RCC 7860 (cell line): ENCODE measurements at places on chromosomes 12 and 14.
A peak's percentile ranks its signal among the peaks of the same experiment; 100 is the strongest.

GRCh38 chr12:52014567-52015530 lies 8.1 kb downstream of the TAMALIN start:
- DNase-seq = no peak

DNA sequence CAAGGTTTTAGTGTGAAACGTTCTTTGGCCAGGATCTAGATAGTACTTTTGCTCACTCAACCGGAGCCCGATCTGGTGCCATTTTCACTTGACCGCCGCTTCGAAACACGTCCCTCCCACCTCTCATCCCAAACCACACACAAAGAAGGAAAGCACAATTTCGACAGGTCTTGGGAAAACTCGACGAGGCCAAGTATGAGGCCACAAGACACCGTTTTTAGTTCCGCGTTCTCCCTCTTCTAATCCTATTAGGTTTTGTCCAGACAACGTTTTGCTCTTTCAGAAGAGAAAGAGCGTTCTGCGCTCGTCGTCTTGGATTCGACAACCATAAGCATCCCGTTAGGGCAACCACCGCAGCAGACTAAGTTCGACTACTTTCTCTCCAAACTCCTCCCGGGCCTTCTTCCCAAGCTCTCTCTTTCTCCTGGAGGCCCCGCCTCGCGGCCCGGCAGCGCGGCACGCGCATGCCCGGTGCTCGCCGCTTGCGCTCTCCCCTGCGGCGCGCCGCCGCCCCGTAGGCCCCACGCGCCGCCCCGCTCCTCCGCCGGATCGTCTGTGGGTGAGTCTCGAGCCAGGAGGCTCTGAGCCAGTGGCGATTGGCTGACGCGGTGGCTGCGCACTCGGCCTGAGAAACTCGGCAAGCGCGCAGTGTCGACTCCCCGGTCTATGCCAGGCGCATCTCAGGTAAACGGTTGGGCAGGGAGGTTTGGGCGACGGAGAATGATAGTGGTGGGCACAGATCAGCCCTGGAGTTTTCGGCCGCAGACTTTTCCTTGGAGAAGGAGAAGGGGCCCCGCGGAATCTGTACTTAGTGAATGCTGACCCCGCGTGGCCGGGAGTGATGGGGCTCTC lies at the start of gene MIPOL1:
Gene MIPOL1, plus strand, starts transcription at position 517 of the 852 bp plus-strand sequence. CDS start 49,952 bp downstream, outside the sequence.
- peak; percentile 62 for DNase-seq

DNA sequence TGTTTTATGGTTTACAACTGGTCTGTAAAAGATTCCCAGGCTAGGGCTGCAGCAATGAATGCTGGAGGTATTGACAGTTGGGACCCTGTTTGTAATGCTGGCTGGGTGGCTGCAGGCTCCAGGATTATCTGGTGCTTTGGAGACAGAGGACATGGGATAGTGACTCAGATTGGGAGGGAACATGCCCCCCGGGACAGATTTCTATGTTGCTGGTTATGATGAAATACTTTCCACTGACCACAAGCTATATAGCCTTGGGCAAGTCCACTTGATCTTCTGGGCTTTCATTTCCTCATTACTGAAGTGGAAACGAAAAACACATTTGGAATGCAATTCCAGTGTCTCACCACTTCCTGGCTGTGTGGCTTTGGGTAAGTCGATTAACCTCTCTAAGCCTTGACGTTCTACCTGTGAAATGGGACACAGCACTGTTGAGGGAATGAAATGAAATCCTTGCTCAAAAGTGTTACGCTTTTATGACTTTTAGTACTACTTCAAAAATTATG lies 6.3 kb upstream of the TPCN1 start:
- peak; percentile 96 for DNase-seq

DNA sequence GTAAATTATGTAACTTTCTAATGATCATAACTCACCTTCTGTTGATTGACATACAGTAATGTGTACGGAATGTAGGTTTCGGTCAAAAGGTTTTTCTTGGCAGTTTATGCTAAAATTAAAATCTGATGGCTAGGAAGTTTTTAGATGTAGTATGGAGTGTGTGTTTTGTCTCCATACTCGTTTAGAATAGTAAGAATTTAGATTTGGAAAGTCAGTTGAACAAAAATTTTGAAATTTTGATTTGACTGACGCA lies 859 bp downstream of the PALS1 start:
- DNase-seq = no peak

GRCh38 chr12:8037046-8037663 lies 4.6 kb downstream of the FOXJ2 start:
- no peak for DNase-seq

- DNase-seq = no peak
These were observed 16.3 kb upstream of the POLR3B start for GRCh38 chr12:106341086-106341877.

GRCh38 chr12:15116086-15116485 lies 105.1 kb downstream of the RERG start:
- no peak for DNase-seq

DNA sequence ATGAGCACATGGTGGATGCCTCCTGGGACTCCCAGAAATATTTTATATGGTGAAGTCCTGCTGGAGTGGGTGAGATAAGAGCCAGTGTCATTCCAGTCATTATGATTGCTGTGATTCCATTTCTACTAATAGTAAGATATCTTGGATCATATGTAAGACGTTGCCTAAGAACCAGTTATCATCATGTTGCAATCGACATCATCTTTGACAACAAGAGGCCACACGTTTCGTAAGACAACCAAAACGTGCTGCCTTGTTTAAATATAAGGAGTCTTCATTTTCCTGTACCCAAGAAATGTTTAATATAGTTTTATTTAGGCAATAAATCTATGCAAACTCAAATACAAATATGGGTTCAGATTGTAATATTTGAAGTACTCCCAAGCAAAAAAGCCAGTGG lies 58.4 kb downstream of the SPTSSA start:
- DNase-seq = no peak

- no peak for DNase-seq
These were observed 25.4 kb upstream of the NAP1L1 start for GRCh38 chr12:76109879-76110278.

- no peak for DNase-seq
These were observed 135.7 kb downstream of the RAD51B start for GRCh38 chr14:67955261-67955660.

- DNase-seq = peak; percentile 21
These were observed 43.6 kb upstream of the APPL2 start for GRCh38 chr12:105279460-105280056.

DNA sequence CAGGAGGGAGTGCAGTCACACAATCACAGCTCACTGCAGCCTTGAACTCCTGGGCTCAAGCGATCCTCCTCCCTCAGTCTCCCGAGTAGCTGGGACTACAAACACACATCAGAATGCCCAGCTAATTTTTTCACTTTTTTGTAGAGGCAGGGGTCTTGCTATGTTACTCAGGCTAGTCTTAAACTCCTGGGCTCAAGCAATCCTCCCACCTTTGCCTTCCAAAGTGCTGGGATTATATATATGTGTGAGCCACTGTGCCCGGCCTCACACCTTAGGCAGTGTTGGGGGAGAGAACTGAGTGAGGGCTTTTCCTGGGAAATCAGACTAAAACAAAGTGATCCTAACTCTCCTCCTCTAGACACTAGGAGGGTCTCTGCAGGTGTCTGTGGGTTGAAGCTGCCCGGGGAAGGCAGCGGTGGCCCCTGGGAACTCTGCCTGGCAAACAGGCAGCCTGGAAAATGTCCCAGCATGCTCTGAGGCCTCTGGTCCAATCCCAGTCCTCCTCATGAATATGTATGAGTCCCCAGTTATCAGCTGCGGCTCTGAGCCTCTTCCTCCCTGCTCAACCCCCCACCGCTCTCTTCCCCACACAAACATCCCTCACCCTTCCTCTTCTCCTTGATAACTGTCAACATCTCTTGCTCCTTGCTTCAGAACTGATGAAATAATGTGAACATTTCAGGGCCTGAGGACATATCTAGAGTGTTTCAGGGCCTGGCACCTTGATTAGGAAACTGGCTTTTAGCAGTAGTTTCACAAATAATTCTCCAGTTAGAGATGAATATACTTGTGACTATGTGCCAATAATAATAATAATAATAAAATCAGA lies 7.9 kb upstream of the NAA25 start:
- DNase-seq = no peak

DNA sequence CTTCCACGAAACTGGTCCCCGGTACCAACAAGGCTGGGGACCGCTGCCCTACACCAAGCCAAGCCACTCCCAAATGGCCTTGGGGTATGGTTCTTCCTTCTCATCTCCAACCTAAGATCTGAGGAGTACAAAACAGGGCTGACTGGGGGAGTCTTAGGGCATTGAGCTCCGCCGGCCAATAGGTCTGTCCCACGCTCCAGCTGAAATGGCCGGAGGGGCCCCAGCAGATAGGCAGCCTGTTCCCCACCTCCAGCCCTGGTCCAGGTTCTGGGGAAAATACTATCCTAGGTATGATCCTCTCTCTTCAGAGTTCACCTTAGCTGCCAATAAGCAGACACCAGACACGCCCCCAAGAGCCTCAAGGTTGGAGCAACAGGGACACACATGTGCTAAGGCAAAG lies 90.2 kb downstream of the ACTN1 start:
- no peak for DNase-seq

- no peak for DNase-seq
These were observed 3.8 kb upstream of the DYRK4 start for GRCh38 chr12:4558171-4558570.

DNA sequence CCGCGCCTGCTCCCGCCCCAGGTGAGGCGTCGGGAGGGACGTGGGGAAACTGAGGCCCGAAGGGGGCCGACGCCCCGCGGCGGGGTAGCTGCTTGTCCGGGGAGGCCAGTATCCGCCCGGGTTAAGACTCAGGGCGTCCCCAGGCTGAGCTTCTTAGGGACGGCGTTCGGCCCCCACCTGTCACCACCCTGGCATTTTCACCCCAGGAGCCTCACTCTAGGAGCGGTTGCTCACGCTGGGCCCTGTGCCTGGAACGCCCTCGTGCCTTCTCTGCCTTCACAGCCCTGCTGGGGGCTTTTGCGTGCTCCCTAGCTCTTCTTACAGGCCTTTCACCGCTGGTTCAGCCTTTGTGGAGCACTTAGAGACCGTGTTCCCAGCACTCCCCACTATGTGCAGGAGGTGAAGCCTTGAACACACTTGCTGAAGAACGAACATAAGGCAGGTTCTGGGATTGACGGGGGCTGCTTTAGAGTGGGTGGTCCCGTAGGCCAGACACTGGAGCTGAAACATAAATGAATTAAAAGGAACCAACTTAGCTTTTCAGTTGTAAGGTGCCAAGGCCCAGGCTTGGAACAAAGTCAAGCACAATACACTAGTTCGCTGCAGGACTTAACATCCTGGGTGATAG lies 601 bp downstream of the ZNF839 start:
- DNase-seq = peak; percentile 8

DNA sequence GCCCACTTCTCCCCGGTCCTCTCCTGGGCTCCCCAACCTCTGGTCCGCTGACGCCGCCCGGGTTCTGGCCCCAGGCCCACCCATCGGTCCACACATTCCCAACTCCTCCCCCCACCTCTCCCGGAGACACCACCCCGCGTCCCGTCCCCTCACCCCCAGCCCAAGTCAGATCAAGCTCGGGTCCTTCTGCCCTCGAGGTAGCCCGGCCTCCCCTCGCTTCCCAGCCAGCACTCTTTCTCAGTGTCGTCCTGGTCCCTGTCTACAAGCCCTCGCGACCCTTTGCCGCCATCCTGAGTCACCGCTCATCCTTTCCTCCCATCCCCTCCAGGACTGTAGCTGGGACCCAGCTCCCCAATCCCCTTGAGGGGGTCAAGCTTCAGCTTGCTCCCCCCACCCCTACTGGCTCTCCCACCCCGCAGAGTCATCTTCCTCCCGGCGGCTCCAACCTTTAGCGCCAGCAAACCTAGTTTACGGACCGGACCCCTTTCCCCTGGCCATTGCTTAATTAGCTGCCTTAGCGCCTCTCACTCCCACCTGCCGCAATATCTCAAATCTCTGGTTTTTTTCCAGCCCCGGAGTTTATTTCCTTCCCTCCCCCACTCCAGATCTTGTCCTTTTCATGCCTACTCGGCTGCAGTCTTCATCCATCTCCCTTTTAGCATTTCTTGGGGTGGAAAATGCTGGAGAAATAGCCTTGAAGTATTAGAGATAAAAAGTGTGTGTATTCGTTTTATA lies 1.1 kb downstream of the PPP4R4 start:
- DNase-seq = no peak

GRCh38 chr14:60420050-60420449 lies 65.8 kb downstream of the C14orf39 start:
- DNase-seq = no peak

- no peak for DNase-seq
These were observed 36.0 kb upstream of the PPP4R3A start for GRCh38 chr14:91545946-91546716.
